ENCODE measurements at places on chromosomes 2 and 18. TPM values are rescaled to one million over a fixed set of nuclear protein-coding genes. Genes with fewer than 3 reads are reported as not detected.

- peak; percentile 57 for DNase-seq
Measured at GRCh38 chr2:117087535-117088291, 726.8 kb upstream of the DDX18 start.

GRCh38 chr2:159516241-159516758, 100.0 kb downstream of the BAZ2B start:
- DNase-seq, result no peak

DNA sequence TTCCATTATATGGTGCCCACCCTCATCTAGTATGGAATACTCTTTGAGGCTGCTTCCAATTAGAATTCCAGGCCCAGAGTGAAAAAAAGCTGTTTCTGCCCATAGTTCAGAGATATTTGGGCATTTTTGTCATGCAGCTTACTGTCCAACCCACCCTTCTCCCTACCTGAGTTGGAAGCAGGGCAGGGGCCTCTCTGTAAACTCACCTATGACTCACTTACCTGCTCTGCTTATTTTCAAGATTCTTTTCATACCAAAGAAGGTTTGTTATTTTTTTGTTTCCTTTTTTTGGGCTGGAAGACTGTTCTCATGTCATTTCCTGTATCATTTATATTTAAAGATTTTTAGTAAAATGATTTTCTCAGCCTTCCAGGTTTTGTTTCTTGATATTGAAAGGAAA, 38.4 kb upstream of the PPP1R1C start:
- DNase-seq, result no peak

Gene UGT1A6
- total RNA-seq, result not detected

Data from WTC11 (cell line).